ENCODE measurements at places on chromosomes 7 and 10.

- DNase-seq: no peak
Observed at GRCh38 chr7:138982204-138982623, 1.0 kb upstream of the KIAA1549 start.

GRCh38 chr10:88116481-88116880 is 253.1 kb downstream of the PTEN start:
- no peak for DNase-seq

DNA sequence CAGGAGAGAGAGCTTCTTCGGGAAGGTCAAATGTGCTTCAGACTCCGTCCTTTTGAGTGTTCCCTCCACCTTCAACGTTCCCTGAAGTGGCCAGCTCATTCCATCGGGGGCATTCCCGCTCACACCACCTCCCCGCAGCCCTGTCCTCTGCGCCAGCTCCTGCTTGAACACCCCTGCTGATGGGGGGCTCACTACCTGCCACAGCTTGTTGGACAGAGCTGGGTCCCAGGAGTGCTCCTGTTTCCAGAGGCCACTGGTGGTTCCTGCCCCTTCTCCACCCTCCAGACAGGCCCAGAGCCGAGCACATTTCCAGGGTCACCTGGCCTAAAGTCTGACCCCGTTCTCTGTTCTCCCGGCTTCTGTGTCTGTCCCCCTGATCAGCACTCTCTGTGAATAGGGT is 67.4 kb downstream of the ELFN1 start:
- DNase-seq: no peak

GRCh38 chr7:27364344-27364758 is 121.7 kb downstream of the EVX1 start:
- DNase-seq: peak; percentile 10

DNA sequence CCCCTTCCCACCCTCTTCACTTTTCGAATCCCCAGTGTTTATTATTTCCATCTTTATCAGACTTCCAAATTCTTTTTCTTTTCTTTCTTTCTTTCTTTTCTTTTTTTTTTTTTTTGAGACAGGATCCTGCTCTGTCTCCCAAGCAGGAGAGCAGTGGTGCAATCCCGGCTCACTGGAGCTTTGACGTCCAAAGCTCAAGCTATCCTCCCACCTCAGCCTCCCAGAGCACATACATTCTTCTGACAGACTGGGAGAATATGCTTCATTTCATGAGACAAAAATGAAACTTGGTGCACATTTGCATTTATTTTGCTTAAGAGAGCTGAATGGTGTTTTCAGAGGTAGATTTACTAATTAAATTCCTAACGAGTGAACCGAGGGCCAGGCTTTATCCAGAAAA is 80.1 kb upstream of the FZD8 start:
- DNase-seq: no peak

GRCh38 chr10:68052463-68052862 is 22.6 kb downstream of the HERC4 start:
- no peak for DNase-seq

DNA sequence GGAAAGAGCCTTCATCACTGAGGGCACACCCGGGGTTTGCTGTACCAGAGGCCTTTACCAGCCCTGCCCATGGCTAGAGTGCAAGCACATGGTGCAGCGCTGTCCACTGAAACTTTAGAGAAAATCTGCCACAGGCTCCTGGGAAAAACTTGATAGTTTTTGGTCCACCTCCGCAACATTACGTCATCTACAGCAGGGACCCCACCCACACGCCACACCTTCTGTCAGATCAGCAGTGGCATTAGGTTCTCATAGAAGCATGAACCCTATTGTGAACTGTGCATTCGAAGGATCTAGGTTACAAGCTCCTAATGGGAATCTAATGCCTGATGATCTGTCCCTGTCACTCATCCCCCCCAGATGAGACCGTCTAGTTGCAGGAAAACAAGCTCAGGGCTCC is 2.5 kb upstream of the ODAD2 start:
- DNase-seq: no peak

- no peak for DNase-seq
Observed at GRCh38 chr10:62769574-62770242, 34.8 kb upstream of the ADO start.

DNA sequence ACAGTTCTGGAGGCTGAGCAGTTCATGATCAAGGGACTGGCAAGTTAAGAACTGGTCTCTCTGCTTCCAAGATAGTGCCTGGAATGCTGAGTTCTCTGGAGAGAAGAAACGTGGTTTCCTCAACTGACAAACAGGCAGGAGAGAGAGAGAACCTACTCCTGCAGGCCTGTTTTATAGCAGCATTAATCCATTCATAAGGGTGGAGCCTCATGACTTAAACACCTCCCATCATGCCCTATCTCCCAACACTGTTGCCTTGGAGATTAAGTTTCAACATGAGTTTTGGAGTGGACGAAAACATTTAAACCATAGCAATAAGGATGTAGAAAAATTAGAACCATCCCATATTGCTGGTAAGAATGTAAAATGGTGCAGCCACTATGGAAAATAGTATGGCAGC is 32.3 kb upstream of the IMMP2L start:
- DNase-seq: no peak

GRCh38 chr7:149569025-149569725 is 71.6 kb upstream of the ZNF746 start:
- no peak for DNase-seq

DNA sequence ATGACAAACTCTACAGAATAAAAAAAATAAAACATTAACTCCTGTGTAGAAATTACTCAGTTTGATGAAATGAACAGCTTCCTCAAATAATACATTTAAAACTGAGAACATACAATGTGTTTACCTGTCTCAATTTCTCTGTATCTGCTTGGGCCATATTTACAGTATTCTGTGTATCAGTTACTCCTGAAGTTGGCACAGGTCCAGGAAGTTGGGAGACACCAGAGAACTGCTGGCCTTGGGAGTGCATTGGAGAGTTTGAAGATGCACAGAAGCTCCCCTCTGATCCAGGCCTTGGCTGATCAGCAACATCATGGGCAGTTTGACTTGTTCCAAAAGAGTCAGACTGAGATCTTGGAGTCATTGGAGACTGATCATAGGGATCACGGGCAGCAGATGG is 155.1 kb downstream of the GALNT11 start:
- no peak for DNase-seq

- no peak for DNase-seq
Observed at GRCh38 chr10:12844811-12845483, 156.6 kb downstream of the CCDC3 start.

- DNase-seq: no peak
Observed at GRCh38 chr7:125506331-125506730, 576.7 kb upstream of the POT1 start.

DNA sequence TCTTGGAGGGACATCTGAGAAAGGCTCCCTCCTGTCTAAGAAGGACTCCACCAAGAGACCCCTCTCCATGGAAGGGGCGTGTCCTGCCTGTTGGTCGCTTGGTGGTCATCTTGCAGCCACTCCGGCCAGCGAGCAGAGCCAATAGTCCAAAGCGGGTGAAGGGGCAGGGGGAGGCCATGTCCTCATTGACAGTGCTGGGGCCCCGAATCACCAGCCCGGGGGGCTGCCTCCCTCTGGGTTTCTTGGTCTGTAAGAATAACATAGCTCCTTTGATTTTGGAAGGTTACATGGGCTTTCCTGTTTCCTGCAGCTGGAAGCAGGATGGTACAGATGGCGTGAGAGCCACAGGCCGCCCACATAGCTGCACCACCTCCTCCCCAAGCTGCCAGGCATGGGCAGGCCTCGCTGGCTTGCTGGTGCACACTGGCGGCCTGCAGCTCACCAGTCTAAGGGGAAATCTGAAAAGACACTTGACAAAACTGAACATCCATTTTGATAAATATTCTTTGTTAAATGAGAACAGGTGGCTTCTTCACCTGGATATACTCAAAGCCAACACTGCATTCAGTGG is 105.8 kb downstream of the ARHGAP22 start:
- no peak for DNase-seq

- DNase-seq: no peak
Observed at GRCh38 chr10:45599646-45600045, 72.9 kb downstream of the ZFAND4 start.

- DNase-seq: no peak
Observed at GRCh38 chr10:70655316-70655715, 17.0 kb upstream of the ADAMTS14 start.

- DNase-seq: no peak
Observed at GRCh38 chr7:118151671-118152070, 32.3 kb upstream of the LSM8 start.

GRCh38 chr7:118629898-118630438 is 405.5 kb downstream of the ANKRD7 start:
- no peak for DNase-seq

DNA sequence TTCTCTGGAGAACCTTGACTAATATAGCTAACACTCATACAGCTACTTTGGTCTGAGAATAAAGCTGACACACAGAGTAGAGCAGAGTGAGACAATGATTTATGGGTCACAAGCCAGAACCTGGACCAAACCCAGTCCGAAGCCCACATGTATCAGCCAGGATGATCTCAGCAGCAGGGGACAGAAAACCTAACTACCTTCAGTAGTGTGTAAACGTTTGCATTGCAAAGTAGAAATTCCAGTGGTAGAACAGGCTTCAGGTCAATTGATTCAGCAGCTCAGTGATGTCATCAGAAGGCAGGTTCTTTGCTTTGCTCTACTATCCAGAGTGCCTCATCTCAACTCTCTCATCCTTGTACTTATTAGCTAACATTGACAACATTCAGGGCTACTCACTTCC is 62.5 kb upstream of the PALS2 start:
- no peak for DNase-seq

DNA sequence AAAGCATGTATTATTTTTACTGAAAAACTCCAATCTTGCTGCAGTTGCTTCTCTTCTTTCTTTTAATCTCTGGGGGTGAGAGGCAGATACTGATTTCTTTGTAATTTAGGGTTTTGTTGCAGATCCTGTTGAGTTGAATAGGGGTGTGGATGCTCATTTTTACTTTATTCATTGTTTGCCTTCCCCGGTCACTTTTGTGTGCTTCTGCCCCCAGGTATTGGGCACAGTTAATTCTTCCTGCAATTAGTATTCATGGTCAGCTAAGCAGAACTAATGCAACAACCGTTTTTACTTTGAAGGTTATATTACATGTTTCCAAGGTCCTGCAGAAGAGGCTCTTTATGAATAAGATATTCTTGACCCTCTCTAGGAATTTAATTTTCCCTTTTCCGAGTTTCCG is 96.4 kb downstream of the BUB3 start:
- DNase-seq: no peak

DNA sequence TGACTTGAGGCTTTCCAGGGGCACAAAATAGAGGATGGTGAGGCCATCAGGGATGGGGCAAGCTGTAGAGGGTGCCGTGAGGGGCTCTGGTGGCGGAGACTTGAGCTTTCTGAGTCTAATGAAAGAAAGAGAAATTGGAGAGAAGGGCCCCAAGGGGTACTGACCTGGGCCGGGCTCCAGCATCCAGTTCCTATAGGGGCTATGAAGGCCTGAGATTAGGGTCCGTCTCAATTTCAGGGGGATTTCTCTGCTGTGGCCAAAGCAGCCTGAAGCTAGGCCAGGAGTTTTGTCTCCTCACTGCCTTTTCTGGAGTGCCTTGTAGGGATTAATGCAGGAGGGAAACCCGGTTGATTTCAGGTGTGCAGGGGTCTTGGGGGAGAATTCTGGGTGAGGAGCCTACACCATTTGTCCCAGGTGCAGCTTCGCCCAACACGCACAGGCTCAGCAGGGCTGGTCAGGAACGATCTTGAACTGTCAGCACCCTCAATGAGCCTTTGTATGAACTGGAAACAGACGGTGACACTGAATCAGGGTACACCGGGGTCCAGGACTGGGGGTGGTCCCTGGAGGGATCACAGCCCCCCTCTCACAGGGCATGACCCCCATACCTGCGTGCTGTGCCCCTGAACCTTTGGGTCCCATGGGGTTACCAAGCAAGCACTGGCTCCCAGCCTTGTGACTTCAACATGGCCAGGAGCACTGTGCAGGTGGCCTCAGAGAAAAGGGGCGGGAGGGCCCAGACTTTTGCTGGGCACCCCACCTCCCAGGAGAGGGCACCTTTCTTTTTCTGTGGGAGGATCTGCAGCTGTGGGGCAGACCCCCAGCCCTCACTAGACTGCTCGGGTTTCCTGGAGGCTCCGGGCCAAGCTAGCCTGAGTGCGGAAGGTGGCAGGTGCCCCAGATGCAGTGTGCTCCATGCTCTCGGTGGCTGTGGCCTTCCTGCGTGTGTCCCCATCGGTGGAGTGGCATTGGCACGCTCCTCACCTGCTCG is 122.9 kb upstream of the RET start:
- DNase-seq: no peak

GRCh38 chr7:101916041-101916800 is 98.8 kb downstream of the CUX1 start:
- no peak for DNase-seq

DNA sequence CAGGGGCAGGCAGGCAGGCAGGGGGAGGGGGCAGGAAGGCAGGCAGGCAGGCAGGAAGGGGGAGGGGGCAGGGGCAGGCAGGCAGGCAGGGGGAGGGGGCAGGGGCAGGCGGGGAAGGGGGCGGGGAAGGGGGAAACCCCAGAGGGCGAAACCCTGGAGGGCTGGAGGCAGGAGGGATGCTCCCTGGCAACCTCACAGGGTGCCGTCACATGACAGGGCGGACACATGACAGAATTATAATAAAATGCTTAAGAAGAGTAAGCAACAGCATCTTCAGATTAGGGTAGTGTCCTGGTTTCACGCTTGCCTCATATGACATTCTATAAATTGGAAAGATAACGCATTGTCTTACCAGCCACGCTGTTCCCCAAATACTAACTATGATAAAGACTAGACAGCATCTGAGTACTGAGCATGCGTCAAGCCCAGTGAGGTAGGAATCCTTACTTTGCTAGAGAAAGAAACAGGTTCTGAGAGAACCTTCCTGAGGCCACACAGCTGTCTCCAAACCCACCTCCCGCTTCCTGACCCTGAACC is 131.6 kb downstream of the DIP2C start:
- no peak for DNase-seq

- no peak for DNase-seq
Observed at GRCh38 chr7:22911889-22912288, 89.2 kb upstream of the TOMM7 start.

GRCh38 chr7:113936982-113937381 is 18.2 kb upstream of the PPP1R3A start:
- no peak for DNase-seq

DNA sequence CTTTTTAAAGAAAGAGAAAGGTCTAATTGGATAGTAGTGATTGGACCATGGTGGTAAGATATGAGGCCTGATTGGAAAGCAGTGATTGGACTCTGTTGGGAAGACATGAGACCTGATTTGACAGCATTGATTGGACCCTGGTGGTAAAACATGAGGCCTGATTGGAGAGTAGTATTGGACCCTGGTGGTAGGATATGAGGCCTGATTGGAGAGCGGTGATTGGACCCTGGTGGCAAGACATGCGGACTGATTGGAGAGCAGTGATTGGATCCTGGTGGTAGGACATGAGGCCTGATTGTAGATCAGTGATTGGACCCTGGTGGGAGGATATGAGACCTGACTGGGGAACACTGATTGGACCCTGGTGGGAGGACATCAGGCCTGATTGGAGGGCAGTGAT is 444.3 kb downstream of the LRMDA start:
- no peak for DNase-seq

GRCh38 chr7:115113776-115114175 is 191.9 kb downstream of the MDFIC start:
- no peak for DNase-seq

- no peak for DNase-seq
Observed at GRCh38 chr7:64551375-64552142, 11.3 kb downstream of the ZNF680 start.

All from caudate nucleus (tissue), 63 donors.